Activated CD8-positive, alpha-beta memory T cell treated with anti-CD3 and anti-CD28 coated beads for 1 hour (primary cell): ENCODE measurements at places on chromosomes 12 and 14.

GRCh38 chr14:90228478-90228877 lies 27.9 kb upstream of the PSMC1 start:
- DNase-seq = no peak

GRCh38 chr12:28537474-28537873 lies 347.2 kb downstream of the CCDC91 start:
- no peak for DNase-seq

- DNase-seq = no peak
Observed at GRCh38 chr12:64745980-64746379, 13.2 kb downstream of the GNS start.

DNA sequence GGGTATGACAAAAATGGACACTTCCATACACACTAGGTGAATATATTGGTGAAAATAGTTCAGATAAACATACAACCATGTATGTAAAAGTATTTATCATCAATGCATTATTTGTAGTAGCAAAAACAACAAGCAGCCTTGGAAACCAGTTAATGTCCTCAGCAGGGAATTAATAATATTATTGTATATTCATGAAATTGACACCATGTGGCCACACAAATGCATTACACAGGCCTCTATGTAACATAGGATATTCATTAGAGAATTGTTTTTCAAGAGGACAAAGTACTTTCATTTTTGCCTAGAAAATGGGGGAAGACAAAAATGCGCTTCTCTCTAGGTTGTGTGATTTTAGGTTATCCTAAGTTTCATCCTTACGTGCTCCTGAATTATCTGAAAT lies 24.3 kb downstream of the SPRING1 start:
- DNase-seq = no peak

DNA sequence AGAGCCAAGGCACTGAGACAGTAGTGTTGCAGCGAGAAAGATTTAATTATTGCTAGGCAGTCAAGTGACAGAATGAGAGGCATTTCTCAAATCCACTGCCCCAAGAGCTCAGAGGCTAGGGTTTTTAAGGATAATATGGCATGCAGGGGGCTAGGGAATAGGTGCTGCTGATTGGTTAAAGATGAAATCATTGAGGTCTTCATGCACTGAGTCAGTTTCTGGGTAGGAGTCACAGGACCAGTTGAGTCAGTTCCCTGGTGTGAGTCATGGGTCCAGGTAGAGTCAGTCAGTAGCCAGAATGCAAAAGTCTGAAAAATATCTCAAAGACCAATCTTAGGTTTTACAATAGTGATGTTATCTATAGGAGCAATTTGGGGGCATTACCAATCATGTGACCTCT lies 323.8 kb downstream of the RGS6 start:
- no peak for DNase-seq

- DNase-seq = no peak
Observed at GRCh38 chr14:61438860-61439765, 117.7 kb downstream of the PRKCH start.

DNA sequence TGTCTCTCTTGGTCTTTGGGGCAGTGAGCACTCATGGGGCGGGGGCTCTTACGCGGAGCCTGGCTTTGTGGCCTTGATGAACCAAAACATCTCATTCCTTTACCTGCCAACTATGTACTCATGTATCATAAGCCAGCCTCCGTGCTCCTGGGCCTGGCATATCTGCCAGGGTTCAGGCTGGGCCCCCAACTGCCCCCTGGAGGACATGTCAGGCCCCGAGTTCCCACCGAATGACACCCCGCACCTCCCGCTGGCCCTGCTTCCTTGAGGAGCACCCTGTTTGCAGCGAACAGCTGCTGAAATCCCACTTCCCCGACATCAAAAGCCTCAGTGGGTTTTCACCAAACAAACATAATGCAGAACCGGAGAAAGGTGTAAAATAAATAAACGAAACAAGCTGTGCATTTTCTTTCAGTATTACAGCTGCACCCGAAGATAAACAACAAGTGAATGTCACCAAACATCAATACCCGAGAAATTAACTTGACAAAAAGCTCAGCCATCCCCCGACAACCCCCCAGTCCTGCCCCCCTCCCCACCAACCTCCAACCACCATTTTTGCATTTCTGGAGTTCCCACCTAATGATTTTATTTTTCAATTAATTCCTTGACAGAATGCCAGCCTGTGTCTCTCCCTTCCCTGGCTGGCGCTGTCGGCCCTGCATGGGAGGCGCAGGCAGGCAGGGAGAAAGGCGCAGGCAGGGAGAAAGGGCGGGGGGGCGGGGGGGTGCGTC lies 139.2 kb downstream of the RBM19 start:
- no peak for DNase-seq

GRCh38 chr14:53384536-53384935 lies 231.4 kb upstream of the DDHD1 start:
- no peak for DNase-seq

GRCh38 chr12:666766-667308 lies 3.6 kb upstream of the NINJ2 start:
- DNase-seq = no peak

GRCh38 chr12:6112004-6112403 lies 12.5 kb downstream of the VWF start:
- no peak for DNase-seq

GRCh38 chr12:107523775-107524535 lies 161.6 kb upstream of the PWP1 start:
- DNase-seq = no peak
